ENCODE measurements at places on chromosomes 1 and 21. TPM values are rescaled to one million over a fixed set of nuclear protein-coding genes. Genes with fewer than 3 reads are reported as not detected.

Gene SPATA6
- 1.1 TPM for polyA plus RNA-seq

Gene SLAMF9
- not detected for polyA plus RNA-seq

Gene SLC9C2
- not detected for polyA plus RNA-seq

Gene UCK2
- 24.8 TPM for polyA plus RNA-seq

- H3K4me1 ChIP-seq: no peaks in the 10 kb centered on the region
- no peaks in the 10 kb centered on the region for H3K36me3 ChIP-seq
- peaks cover 8% of the 10 kb centered on the region for H3K27me3 ChIP-seq
- H3K27ac ChIP-seq: no peak overlapping the region
- H3K4me3 ChIP-seq: no peak overlapping the region
Observed at GRCh38 chr1:226814751-226815537, 55.5 kb upstream of the PSEN2 start.

GRCh38 chr1:177392336-177392735 lies 221.6 kb downstream of the BRINP2 start:
- no peaks in the 10 kb centered on the region for H3K4me1 ChIP-seq
- no peak for DNase-seq
- H3K27me3 ChIP-seq: peaks cover 1% of the 10 kb centered on the region
- no peak overlapping the region for H3K27ac ChIP-seq
- H3K36me3 ChIP-seq: no peaks in the 10 kb centered on the region
- no peak overlapping the region for H3K4me3 ChIP-seq

- DNase-seq: no peak
- peaks cover 1% of the 10 kb centered on the region for H3K27me3 ChIP-seq
- H3K4me1 ChIP-seq: peaks cover 2% of the 10 kb centered on the region
Observed at GRCh38 chr1:220182656-220183055, 88.7 kb downstream of the IARS2 start.

DNA sequence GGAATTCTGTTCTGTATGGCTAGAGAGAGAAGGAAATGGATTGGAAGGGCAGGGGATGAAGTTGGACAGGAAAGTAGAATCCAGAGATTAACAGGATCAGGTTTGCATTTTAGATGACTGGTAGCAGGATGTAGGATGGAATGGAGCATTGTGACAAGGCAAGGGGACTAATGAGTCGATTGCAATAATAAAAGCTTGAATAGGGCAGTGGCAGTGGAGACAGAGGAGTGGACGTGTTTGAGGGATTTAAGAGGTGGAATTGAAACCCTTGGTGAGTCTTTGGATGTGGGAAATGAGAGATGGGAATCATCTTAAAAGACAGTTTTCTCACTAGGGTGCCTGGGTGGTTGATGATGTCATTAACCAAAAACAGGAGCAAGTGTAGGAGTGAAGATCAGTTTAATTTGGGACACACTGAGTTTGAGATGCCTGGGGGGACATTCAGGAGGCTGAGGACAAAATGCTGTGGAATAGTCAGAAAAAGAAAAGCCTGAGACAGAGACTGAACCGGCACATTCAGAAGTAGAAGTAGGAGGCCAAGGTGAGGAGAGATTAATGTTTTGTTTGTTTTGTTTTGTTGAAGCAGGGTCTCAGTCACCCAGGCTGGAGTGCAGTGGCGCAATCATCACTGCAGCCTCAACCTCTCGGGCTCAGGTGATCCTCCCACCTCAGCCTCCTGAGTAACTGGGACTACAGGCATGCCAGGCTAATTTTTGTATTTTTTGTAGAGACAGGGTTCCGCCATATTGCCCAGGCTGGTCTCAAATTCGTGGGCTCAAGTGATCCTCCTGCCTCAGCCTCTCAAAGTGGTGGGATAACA lies 29.1 kb upstream of the C1orf146 start:
- no peak overlapping the region for H3K27ac ChIP-seq
- peaks cover 5% of the 10 kb centered on the region for H3K36me3 ChIP-seq
- H3K4me1 ChIP-seq: no peaks in the 10 kb centered on the region
- DNase-seq: no peak

GRCh38 chr1:59077466-59078069 lies 219.3 kb upstream of the FGGY start:
- no peak overlapping the region for H3K4me3 ChIP-seq
- no peak for DNase-seq
- H3K36me3 ChIP-seq: no peaks in the 10 kb centered on the region
- H3K27me3 ChIP-seq: no peaks in the 10 kb centered on the region
- H3K4me1 ChIP-seq: peaks cover 2% of the 10 kb centered on the region
